ENCODE measurements at places on chromosomes 11 and 22.

DNA sequence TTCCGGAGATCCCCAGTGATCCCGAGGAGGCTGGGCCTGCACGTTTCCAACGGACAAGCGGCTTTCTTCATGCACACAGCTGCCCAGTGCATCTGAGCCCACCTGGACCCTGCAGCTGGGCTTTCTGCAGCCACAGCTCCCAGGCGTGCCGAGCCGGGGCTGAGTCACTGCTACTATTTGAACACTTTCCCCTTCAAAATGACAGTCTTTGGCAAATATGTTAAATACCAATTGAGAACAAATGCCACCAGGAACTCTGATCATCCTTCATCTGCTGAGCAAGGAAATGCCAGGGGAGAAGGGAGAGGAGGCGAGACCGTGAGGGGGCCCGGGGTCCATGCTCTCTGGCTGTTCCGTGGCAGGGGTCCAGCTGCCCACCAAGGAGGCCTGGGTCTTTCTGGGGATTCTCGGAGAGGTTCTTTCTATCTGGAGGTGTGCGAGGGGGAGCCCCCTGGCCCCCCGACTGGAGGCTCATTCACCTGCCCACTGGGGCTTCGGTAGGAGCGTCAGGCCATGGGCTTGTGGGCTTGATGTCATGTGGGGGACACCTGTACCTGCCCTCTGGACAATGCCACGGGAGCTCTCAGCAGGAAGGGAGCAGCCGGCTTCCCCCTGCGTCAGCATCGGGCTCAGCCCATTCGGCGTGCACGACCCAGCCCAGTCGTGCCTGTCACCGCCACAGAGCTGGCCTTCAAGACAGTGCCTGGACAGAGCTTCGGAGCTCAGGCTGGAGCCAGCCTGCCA lies 159.6 kb downstream of the CTTN start:
- no peak for DNase-seq

DNA sequence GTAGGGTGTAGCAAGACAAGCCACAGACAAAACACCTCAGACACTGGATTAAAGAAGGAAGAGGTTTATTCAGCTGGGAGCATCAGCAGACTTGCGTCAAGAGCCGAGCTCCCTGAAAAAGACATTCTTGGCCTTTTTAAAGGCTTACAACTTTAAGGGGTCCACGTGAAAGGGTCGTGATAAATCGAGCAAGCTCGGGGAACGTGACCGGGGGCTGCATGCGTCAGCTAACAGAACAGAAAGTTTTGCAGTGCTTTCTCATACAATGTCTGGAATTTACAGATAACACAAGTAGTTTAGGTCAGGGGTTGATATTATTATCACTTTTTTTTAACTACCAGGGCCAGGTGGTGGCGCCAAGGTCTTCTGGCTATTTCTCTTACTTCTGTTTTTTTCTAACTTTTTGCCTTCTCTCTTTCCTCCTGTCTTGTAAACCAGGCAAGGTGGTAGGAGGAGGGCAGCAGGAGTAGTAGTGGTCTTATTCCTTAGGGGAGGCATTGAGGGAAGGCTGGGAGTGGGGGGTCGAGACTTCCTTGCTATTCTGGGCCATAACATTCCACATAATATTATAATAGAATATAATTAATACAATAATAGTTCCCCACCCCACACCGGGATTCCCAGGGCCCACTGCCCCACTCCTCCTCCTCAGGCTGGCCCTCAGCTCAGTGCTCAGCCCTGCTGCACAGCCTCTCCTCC lies 587 bp upstream of the ALDH3B1 start:
- no peak for DNase-seq

- DNase-seq = no peak
These were observed 20.1 kb downstream of the ZBTB16 start for GRCh38 chr11:114079511-114080065.

DNA sequence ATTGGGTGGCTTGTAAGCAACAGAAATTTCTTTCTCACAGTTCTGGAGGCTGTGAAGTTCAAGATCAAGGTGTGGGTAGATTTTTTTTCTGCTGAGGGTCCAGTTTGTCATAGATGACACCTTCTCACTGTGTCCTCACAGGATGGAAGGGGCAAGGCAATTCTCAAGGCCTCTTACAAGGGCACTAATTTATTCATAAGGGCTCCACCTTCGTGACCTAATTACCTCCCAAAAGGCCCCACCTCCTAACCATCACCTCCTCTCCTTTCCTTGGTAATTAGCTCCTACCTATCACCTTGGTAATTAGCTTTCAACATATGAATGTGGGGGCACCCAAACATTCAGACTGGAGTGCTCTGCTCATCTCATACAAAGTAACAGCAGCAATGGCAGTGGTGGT lies 92.3 kb upstream of the CD44 start:
- DNase-seq = no peak
